ENCODE measurements at places on chromosomes 7 and 10.

- no peak for DNase-seq
- no peak overlapping the region for H3K4me3 ChIP-seq
- no peak overlapping the region for H3K27ac ChIP-seq
- H3K27me3 ChIP-seq = no peaks in the 10 kb centered on the region
- no peaks in the 10 kb centered on the region for H3K36me3 ChIP-seq
- no peaks in the 10 kb centered on the region for H3K4me1 ChIP-seq
Observed at GRCh38 chr10:72796042-72796441, 97.5 kb upstream of the OIT3 start.

DNA sequence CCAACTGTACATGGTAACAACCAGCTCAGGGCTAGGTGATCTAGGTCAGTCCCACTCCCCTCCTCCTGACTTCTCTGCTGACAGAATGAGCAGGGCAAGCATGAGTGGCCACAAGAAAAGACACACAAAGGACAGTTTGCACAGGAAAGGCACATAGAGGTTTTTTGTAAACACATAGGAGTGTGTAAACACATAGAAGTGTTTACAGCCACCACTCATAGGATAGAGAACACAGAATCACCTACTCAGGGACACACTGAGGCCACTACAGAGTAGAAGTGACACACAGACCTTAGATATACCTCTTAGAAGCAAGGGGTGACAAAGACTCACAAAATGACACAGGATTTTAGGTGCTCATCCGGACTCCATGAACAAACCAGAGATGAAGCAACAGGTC is 19.0 kb downstream of the NUDCD3 start:
- no peak for DNase-seq
- H3K27ac ChIP-seq = no peak overlapping the region
- H3K4me3 ChIP-seq = no peak overlapping the region

DNA sequence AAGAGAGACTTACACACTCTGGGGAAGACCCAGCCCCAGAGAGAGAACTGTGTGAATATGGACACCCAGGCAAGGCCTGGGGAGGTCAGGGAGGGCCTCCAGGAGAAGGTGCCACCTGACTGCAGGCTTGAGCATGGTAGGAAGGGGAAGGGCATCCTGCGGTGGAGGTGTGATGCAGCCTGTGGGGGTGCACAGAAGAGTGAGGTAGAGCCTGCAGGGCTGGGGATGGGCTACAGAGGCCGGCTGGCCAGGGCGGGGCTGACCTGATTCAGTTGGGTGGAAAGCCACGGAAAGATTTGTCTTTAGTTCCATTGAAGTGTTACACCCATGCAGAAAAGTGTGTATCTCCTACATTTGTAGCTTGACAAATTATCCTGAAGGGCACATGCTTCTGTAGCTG is 47.6 kb downstream of the ZMIZ1 start:
- H3K4me3 ChIP-seq = no peak overlapping the region
- no peak for DNase-seq
- no peak overlapping the region for H3K27ac ChIP-seq
- peaks cover 35% of the 10 kb centered on the region for H3K4me1 ChIP-seq
- no peaks in the 10 kb centered on the region for H3K27me3 ChIP-seq

DNA sequence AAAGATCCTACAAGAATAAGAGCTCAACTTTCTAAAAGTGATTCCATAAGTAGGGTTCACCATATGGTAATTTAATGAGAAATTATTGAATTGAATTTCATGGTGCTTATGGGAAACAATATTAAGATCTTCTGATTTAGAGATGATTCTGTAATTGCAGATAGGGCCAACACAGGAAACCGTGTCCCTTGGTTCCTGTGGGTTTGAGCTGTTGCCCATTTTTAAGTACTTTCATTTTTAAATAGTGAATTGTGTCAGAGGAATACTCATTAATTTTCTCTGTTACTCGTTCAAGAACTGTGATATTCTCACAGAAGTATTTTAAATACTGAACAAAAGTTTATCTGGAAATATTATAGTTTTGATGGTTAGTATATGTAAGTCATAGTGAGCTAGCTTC is 129.2 kb downstream of the SRI start:
- no peaks in the 10 kb centered on the region for H3K27me3 ChIP-seq
- H3K4me3 ChIP-seq = no peak overlapping the region
- no peaks in the 10 kb centered on the region for H3K4me1 ChIP-seq
- no peak for DNase-seq

DNA sequence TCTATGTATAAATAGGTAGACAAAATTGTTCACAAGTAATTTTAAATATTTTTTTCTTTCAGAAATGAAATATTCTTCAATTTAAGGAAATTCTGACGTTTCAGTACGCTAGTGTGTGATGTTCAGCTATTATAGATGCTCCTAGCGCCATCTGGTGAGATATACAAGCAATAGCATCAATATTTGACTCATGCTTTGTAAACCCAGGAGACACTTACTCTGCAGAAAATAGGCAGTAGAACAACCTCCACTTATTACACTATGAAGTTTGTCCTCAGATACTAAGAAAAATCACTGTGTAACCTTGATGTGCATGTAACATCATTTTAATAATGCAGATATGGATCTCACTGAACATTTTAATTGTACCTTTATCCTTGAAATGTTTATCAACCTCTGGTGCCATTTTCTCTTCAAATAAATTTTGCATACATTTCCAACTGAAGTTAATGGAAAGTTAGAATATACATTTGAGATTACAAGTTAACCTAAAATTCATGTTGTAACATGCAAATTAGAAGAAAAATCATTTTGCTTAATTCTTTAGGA is 151.5 kb upstream of the FAM3C start:
- H3K4me3 ChIP-seq = no peak overlapping the region
- peaks cover 39% of the 10 kb centered on the region for H3K4me1 ChIP-seq
- DNase-seq = no peak
- H3K27ac ChIP-seq = no peak overlapping the region
- H3K36me3 ChIP-seq = peaks cover 7% of the 10 kb centered on the region
- H3K27me3 ChIP-seq = peaks cover 9% of the 10 kb centered on the region

GRCh38 chr7:146346096-146346495 is 229.5 kb downstream of the CNTNAP2 start:
- no peaks in the 10 kb centered on the region for H3K36me3 ChIP-seq
- no peak overlapping the region for H3K27ac ChIP-seq
- H3K4me3 ChIP-seq = no peak overlapping the region
- no peaks in the 10 kb centered on the region for H3K27me3 ChIP-seq
- H3K4me1 ChIP-seq = no peaks in the 10 kb centered on the region

DNA sequence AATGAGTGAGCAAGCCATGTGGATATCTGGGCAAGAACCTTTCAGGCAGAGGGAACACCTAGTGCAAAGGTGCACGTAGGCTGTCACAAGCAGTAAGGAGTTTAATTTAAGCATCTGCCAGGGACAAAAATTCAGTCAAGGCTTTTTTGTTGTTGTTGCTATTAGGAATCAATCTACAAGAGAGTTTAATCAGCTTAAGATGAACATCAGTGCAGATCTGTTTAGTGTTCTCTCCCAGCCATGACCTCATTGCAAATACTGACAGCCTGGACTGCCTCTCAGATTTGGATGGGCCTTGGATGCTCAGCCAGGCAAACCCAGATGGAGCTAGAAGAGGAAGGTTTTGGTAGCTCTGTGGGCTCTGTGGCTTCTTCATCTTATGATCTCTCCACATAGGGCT is 3.3 kb upstream of the GLCCI1 start:
- no peak overlapping the region for H3K27ac ChIP-seq
- H3K4me1 ChIP-seq = peaks cover 12% of the 10 kb centered on the region
- no peak overlapping the region for H3K4me3 ChIP-seq
- DNase-seq = no peak
- H3K36me3 ChIP-seq = no peaks in the 10 kb centered on the region

DNA sequence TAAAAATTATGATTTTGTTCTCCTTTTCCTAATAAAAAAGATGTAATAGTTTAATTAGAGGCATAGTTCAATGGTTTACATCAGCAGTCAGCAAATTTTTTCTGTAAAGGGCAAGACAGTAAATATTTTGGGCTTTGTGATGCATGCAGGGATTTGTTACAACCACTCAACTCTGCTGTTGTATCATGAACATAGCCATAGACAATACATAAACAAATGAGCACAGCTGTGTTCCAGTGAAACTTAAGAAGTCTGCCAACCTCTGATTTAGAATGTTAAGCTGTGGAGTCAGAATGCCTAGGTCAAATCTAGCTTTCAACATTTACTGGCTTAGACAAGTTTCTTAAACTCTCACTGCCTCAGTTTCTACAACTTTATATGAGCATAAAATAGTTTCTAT is 31.6 kb downstream of the ASZ1 start:
- no peaks in the 10 kb centered on the region for H3K36me3 ChIP-seq
- no peaks in the 10 kb centered on the region for H3K4me1 ChIP-seq
- DNase-seq = no peak
- H3K27me3 ChIP-seq = no peaks in the 10 kb centered on the region
- no peak overlapping the region for H3K27ac ChIP-seq
- H3K4me3 ChIP-seq = no peak overlapping the region

- H3K27me3 ChIP-seq = peaks cover 9% of the 10 kb centered on the region
- H3K4me1 ChIP-seq = no peaks in the 10 kb centered on the region
- no peak overlapping the region for H3K4me3 ChIP-seq
- no peak overlapping the region for H3K27ac ChIP-seq
- no peak for DNase-seq
Observed at GRCh38 chr7:155824227-155824886, 12.1 kb upstream of the SHH start.

DNA sequence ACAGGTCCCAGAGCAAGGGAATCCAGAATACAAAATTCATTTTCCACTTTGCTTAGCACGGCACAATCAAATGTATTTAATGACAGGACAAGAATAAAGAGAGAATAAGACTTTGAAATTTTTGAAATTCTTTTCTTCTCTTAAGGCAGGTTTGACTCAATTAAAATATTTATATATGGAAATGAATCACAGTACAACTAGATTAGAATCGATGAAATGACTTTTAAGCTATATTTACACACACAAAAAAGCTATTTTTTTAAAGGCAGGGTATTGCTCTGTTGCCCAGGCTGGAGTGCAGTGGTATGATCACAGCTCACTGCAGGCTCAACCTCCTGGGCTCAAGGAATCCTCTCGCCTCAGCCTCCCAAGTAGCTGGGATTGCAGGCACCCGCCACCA is 265.4 kb upstream of the SLC26A5 start:
- no peak overlapping the region for H3K27ac ChIP-seq
- H3K4me3 ChIP-seq = no peak overlapping the region
- DNase-seq = no peak
- no peaks in the 10 kb centered on the region for H3K27me3 ChIP-seq
- H3K36me3 ChIP-seq = no peaks in the 10 kb centered on the region

DNA sequence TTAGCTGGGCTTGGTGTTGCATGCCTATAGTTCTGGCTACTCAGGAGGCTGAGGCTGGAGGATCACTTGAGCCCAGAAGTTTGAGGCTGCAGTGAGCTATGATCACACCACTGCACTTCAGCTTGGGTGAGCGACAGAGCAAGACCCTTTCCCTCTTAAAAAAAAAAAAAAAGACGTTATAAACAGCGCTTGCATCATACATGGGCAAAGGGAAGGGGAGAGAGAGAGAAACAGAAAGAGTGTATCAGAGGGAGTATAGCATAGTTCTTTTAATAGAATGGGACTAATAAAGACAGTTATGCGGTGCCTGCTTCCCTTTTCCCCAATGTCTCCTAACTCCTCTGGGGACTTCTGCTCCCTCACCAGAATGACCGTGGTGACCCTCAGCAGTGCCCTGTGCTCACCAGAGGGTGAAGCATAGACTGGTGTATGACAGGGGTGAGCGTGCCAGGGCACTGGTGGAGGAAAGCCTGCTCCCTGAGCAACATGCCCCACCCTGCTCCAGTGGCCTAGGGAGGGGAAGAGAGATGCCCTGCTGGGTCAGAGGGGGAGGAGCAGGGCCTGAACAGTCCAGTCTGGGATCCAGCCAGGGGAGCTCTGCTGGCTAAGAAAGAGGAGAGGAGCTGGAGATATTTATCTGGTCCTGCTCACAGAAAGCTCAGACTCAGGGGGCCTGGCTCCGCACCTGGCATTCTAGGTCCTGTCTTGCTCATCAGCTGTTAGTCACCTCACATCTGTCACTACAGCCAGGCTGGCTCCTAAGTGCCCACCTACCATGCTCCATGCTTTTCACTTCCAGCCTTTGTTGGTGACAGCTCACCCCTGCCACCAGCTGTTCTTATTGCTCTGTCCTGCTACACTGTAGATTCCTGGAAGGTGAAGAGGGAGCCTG is 2.2 kb downstream of the PDZD7 start:
- no peak for DNase-seq
- no peak overlapping the region for H3K4me3 ChIP-seq
- H3K27ac ChIP-seq = no peak overlapping the region
- peaks cover 23% of the 10 kb centered on the region for H3K27me3 ChIP-seq

DNA sequence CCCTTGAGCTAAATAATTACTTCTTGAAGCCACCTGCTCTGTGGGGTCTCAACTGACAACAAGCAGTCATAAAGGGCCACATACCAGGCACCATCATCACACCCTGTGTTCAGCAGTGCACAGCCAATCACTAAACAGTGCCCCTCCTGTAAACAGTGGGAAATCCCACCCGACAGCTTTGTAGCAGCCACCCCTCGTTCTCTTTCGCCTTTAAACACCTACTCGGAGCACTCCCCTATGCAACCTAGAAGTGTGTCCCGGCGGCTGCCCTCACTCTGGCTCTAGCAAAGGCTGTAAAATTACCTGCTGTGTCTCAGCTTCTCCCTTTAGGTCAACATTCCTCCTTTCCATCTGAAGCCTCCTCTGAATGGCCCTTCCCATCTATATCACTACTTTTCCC is 111.9 kb downstream of the TCERG1L start:
- H3K27me3 ChIP-seq = no peaks in the 10 kb centered on the region
- H3K27ac ChIP-seq = no peak overlapping the region
- no peak overlapping the region for H3K4me3 ChIP-seq
- DNase-seq = no peak
- no peaks in the 10 kb centered on the region for H3K4me1 ChIP-seq

DNA sequence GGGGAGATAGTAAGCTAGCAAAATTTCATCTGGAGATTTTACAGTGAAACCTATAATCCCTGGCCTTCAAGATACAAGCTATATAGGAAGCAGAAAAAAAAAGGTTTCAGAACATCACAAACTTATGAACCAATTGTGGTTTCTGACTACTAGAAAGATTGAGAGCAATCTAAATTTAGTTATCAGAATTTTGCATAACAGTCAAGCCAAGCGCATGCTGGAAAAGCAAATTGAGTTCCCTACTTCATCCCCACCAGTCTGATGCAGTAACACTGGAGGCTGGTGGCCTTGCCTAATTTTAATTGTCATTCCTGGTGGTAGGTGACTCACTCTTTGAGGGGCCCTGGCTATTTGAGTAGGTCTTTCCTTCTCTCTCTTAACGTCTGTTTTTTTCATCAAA is 46.3 kb upstream of the ELMO1 start:
- H3K4me1 ChIP-seq = peaks cover 10% of the 10 kb centered on the region
- no peaks in the 10 kb centered on the region for H3K36me3 ChIP-seq
- no peaks in the 10 kb centered on the region for H3K27me3 ChIP-seq
- no peak for DNase-seq
- no peak overlapping the region for H3K27ac ChIP-seq
- no peak overlapping the region for H3K4me3 ChIP-seq

- peaks cover 5% of the 10 kb centered on the region for H3K36me3 ChIP-seq
- H3K27me3 ChIP-seq = no peaks in the 10 kb centered on the region
- H3K4me1 ChIP-seq = no peaks in the 10 kb centered on the region
Observed at GRCh38 chr7:668139-668931, 58.2 kb upstream of the DNAAF5 start.

GRCh38 chr10:52232561-52233350 is 81.3 kb upstream of the DKK1 start:
- H3K27ac ChIP-seq = no peak overlapping the region
- no peaks in the 10 kb centered on the region for H3K36me3 ChIP-seq
- peaks cover 3% of the 10 kb centered on the region for H3K27me3 ChIP-seq

GRCh38 chr10:5433182-5433581 is 20.8 kb downstream of the NET1 start:
- DNase-seq = no peak
- peaks cover 12% of the 10 kb centered on the region for H3K4me1 ChIP-seq
- H3K4me3 ChIP-seq = no peak overlapping the region
- no peaks in the 10 kb centered on the region for H3K27me3 ChIP-seq
